ENCODE measurements at places on chromosomes 6 and 20.
A peak's percentile ranks its signal among the peaks of the same experiment; 100 is the strongest.

DNA sequence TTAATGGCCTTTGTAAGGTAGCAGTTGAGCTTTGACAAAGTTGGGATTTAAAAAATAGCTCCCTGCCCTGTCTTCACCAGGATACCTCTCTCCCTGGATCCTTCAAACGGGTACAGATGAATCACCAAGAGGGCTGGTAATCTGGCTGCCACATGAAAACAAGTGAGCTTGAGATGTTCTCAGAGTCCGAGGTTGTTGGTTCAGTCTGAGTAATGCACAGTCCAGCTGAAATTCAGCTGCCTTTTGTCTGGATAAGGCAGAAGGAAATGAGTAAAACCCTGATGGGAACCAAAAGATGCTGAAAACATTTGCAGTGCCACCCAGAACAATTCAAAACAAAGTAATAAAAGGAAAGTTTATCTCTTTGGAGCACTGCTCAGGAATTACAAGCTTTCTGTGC lies 86.8 kb downstream of the GJA1 start:
- DNase-seq: no peak

GRCh38 chr6:37554480-37554819 lies 54.8 kb upstream of the CCDC167 start:
- no peak for DNase-seq

DNA sequence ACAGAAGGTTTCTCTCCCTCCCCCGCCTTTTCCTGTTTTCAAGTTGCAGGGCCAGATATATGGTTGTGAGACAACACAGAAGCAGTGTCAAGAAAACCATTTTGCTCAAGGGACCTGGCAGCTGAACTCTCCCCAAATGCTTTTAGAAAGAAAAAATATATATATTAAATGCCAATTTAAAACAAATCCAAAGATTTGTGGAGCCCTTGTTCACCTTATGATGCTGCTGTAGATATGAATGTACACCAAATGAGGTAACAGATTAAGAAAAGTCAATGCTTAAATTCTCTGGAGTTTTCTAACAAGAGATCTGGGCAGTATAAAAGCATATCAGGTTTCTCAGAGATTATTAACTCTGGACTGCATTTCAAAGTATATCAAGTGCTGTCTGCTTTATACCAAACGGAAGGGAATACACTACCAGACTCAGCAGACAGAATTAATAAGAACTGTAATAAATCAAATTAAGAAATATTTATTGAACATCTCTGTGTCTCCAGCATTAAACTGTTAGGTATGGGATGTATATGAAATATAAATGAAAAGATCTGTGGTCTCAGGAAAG lies 357.5 kb downstream of the HDGFL1 start:
- DNase-seq: no peak

GRCh38 chr20:9280666-9281065 lies 211.8 kb downstream of the PLCB4 start:
- no peak for DNase-seq

DNA sequence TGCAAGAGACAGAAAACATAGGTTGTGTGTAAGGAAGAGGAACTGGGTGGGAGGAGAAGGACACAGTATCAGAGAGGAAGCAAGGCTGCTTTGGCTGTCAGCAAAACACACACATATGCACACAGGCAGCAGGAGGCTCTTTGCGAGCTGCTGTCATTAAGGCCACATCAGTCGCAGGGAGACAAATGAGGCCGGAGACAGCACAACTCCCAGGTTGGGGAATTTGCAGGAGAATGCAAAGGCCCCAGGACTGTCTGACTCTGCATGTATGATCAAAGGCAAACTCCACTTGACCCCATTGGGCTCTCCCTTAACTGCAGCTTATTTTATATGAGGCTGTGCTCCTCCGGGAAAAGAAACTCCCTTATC lies 35.3 kb downstream of the METTL24 start:
- DNase-seq: peak; percentile 46

DNA sequence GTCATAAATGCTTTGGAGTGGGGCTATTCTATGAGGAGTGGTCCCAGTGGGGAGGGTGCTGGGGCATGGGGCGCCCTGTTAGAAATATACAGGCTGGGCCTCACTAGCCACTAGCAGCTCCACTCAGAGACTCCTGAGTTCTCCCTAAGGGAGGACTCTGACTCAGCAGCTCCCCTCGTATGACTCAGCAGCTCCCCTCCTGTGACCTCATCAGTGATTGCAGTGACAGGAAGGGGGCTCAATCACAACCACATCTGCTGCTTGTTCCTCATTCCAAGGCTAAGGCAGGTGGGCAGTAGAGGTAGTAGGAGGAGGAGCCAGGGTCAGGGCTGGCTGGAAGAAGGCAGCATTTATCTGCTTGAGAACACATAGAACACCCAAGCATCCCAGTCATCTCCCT lies 73.7 kb downstream of the PRND start:
- peak; percentile 78 for DNase-seq

GRCh38 chr6:170032197-170032596 lies 258.7 kb downstream of the DLL1 start:
- DNase-seq: no peak

DNA sequence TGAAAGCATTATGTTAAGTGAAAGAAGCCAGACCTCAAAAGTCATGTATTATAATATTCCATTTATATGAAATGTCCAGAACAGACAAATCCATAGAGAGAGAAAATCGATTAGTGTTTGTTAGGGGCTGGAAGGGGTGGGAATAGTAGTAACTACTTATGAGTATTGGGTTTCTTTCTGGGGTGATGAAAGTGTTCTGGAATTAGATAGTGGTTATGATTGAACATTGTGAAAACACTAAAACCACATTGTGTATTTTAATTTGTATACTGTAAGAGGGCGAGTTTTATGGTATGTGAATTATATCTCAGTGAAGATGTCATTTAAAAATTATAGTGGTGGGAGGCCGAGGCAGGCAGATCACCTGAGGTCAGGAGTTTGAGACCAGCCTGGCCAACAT lies 52.0 kb upstream of the KIF13A start:
- no peak for DNase-seq

DNA sequence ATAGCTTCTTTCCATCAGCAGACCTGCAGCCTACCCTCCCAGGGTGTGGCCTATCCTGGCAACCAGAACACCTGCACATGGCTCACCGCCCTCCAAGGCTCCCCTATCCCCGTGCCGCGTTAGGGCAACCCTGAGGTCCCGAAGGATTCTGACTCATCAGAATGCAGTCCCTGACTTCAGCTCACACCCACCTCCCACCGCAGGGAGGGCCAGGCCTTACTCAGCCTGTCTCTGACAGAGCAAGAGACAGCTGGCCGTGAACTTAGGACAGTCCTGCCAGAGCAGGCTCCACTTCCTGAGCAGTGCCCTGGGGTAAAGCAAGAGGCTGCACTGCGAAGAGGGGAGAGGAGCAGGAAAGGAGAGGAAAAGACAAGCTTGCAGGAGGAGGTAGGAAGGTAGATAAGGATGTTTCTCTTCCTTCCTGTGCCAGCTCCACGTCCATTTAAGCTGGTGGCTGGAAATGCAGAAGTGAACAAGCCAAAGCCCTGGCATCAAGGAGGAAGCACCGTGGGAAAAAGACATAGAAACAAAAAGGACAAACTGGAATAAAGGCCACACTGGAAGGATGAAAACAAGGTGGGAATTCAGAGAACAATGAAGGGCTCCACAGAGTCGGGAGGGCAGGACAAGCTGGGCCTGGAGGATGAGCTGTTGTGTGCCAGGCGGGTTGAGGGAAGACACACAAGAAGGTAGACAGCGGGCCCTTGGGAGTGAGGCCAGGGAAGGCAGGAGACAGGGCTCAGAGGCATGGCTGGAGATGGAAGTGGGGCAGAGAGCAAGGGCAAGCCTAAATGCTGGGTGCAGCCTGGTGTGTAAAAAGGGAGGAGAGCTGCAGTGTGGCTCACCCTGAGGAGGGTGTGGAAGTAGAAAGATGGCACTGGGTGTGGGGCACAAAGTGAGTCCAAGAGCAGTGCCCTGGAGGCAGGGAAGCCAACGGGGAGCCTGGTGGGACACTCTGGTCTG lies 102.7 kb downstream of the SLC23A2 start:
- DNase-seq: peak; percentile 27

DNA sequence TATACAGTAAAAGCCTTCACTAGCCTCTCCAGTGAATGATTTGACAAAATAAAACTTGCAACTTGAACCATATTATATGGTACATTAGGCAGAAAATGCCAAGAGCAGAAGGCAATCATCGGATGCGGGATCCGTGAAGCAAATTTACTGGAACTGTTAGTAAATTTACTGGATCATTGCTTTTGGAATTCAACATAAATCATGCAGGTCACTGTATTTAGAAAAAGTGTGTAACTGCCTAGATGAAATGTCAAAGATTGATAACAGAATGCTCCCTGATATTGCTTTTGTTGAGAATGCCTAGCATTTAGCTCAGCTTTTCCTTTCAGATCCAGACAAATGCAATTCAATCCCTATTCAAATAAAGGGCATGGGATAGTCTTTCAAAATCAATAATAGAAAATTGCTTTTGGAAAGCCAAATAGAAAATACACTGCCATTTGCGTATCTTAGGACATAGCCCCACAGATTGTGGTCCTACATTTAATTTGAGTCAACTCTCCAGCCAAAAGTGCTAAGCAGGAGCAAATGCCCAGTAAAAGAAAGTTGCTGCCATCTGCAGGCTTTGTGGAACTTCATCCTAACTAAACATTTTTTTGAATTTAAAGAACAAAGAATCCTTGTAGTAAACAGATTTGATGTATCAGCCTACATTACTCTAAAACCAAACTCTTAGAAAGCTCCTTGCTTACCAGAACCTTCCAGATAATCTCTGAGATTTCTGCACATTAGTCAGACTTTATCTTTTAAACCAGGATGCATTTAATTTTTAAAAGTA lies 109.5 kb upstream of the HSF2 start:
- no peak for DNase-seq

- DNase-seq: no peak
These were observed 31.4 kb upstream of the MARCKS start for GRCh38 chr6:113825781-113826180.

- DNase-seq: no peak
These were observed 70.2 kb downstream of the BMP2 start for GRCh38 chr20:6837730-6838129.

GRCh38 chr20:64038224-64038564 lies 2.2 kb downstream of the C20orf204 start:
- no peak for DNase-seq

DNA sequence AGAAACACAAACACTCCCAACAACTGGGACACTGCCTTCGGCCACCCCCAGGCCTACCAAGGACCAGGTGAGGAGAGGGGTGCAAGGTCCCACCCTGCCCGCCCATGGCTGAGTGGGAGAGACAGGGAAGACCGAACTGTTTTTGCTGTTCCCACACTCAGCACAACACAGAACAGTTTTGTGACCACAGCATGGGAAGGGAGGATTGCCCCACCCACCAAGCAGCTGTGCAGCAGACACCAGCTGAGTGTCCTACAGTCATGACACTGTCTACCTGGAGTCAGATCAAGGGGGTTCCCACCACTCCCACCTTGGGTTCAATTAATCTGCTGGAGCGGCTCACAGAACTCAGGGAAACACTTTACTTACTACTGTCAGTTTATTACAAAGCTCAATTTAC lies 73.9 kb downstream of the SNX9 start:
- no peak for DNase-seq

DNA sequence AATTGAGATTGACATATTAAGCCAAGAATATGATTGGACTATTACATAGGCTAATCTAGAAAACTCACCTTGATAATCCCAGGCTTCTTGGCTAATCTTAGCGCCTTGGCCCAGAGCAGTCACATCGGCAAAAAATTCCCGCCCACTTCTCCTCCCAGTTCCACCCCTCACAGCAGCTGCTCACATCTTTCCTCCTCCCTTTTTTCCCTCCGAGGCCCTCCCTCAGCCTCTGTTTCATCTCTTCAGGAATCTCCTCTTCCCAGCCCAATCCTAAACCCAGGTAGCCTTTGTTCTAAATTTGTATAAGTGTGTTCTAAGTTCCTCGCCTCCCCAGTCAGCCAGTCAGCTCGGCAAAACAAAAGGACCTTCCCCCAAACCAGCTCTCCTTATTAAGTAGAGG lies 184.3 kb downstream of the PRKN start:
- DNase-seq: no peak

DNA sequence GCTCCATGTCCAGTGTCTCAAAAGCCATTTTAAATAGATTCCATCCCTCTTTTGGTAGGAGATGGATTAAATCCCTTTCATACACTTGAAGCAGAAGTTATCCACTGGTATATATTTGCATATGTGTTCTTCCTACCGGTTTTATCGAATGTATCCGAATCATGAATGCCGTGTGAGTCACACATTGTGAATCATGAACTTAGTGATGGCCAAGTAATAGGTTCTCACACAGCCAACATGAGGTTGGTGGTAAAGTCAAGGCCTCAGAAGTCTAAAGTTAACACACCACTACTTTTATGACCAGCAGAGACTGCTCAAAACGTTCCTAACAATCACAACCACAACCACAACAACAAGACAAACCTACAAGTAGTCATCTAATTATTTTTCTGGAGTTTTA lies 345.5 kb downstream of the THBS2 start:
- no peak for DNase-seq

GRCh38 chr6:48061265-48061990 lies 49.6 kb downstream of the PTCHD4 start:
- DNase-seq: no peak

GRCh38 chr20:61436283-61436666 lies 184.2 kb downstream of the CDH4 start:
- DNase-seq: no peak

GRCh38 chr6:12576389-12576788 lies 140.2 kb upstream of the PHACTR1 start:
- no peak for DNase-seq

DNA sequence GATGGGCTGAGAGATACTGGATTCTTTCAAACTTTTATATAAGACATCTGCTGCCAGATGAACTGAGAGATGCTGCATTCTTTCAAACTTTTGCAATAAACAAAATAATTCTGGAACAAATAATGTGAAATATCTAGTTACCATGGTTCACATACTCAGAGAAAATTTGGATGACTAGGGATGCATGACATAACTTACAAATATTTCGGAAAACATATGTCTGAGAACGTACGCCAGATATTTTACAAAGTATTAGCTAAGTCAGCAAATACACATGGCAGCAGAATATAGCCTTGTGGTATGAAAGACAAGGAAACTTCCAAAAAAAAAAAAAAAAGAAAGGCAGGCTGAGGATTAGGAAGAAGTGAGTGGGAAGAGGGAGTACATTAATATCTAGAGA lies 113.3 kb upstream of the TRAF3IP2 start:
- no peak for DNase-seq

GRCh38 chr20:46648903-46649649 lies 2.2 kb downstream of the SLC13A3 start:
- peak; percentile 64 for DNase-seq

DNA sequence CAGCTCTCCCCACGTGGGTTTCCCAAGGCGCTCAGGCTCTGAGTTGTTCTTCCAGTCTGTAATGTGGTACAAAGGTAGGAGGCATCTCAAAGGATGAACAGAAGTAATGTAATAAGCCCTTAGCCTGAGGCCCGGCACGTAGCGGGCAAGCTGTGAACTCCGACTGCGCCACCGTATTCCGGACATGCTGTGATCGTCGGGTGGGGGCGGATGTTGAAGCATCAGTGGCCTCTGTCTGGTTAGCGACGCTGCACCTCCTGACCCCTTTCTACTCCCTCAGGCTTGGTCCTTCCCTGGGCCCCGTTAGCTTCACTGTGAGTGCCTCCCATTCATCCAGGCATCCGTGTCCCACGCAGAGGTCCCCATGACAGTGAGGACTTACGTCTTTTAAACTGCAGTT lies 151.7 kb downstream of the ERMARD start:
- no peak for DNase-seq

GRCh38 chr6:133973109-133973971 lies 20.3 kb downstream of the TBPL1 start:
- DNase-seq: peak; percentile 67

- DNase-seq: no peak
These were observed 235.9 kb downstream of the CDH4 start for GRCh38 chr20:61487997-61488371.

Data from inflammatory macrophage (primary cell).